ENCODE measurements at places on chromosomes 1 and 21.

- DNase-seq, result no peak
Measured at GRCh38 chr21:26982767-26983166, 15.9 kb upstream of the ADAMTS5 start.

DNA sequence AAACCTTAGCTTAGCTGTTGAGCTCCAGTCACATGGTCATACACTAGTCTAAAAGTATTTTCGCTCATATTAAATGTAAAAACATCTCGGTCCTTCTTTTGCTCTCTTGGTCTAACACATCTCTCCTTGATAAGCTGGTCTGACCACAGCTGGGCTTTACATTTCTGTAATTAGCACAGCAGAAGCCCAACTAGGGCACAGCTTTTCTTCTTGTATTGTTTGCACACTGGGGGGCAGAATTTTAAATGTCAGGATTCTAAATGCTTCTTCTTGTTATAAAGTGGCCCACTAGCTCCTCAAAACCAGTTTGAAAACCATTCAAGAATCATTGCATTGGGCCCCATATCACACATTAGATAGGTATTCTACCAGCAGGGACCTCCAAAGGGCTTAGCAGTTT lies 289.1 kb upstream of the PKN2 start:
- DNase-seq, result no peak

DNA sequence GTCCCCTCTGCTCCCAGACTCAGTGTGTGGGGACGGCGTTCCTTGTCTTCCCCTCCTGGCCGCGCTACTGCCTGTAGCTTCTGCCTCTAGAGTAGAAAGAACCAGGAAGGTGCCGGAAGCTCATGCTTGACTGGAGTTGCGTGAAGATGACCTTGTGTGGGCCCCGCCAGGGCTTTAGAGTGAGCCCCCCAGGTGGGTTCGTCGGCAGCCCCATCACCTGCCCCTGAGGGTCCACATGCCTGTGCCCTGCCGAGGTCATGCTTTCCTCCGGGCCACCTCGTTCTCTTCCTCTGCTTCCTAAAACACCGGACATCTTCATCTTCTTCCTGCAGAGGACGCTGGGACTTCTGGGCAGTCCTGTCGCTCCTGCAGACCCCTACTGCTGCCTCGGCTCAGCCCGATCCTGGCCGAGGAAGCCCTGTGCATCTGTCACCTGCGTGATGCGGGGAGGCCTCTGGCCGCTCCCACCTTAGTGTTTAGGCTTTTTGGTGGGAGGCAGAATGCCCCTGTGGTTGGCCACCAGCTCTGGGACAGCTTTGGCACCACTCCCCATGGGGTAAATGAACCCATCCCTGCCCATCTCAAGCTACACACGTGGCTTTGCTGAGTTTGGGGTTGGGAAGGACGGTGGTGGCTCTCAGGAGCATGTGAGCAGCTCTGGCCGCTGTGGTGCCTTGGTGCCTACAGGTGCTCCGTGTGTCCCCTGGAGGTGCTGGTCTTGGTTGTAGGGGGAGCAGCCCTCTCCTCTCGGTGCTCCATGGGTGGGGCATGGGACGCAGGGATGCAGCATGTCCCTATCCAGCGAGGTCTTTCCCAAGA lies 12.3 kb downstream of the OBSCN start:
- no peak for DNase-seq

DNA sequence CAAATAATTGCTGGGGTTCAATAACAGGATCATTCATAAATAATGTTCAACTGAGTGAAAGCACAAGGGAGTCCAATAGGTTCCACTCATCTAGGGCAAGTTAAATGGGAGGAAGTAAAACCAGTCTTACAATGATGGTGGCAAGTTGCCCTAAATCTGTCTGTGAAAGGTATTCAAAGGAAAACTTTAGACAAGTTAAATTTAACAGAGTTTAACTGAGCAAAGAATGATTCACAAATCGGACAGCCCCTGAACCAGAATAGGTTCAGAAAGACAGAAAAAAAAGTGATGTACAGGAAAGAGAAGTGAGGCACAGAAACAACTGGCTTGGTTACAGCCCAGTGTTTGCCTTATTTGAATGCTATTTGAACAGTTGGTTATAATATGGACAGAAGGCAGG lies 183.5 kb upstream of the ADGRL4 start:
- no peak for DNase-seq

GRCh38 chr1:85460555-85461088 lies 4.3 kb downstream of the DDAH1 start:
- no peak for DNase-seq

DNA sequence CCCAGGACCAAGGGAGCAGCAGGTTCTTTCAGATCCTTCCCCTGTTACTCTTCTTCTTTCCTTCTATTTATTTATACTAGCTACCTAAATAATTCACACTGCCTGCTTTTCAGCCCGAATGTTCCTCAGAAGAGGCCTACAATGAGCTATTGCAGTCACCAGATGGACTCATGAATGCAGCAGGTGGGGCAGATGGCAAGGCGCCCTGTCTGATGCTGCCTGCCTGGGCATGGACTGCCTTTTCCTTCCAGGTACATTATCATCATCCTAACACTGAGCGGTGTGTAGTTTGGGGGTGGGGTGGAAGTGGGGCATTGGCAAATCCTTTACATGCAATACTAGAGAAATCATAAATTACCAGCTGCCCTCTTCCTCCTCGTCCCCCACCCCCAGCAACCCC lies 17.6 kb downstream of the ESRRG start:
- no peak for DNase-seq

- DNase-seq, result no peak
Measured at GRCh38 chr1:45669379-45669778, 17.0 kb downstream of the GPBP1L1 start.

- peak; percentile 28 for DNase-seq
Measured at GRCh38 chr1:161071886-161072371, 2.2 kb upstream of the ARHGAP30 start.

GRCh38 chr21:42980312-42981213 lies 6.2 kb downstream of the PKNOX1 start:
- no peak for DNase-seq
